ENCODE measurements at places on chromosomes 7 and 10. TPM values are rescaled to one million over a fixed set of nuclear protein-coding genes. Genes with fewer than 3 reads are reported as not detected.

DNA sequence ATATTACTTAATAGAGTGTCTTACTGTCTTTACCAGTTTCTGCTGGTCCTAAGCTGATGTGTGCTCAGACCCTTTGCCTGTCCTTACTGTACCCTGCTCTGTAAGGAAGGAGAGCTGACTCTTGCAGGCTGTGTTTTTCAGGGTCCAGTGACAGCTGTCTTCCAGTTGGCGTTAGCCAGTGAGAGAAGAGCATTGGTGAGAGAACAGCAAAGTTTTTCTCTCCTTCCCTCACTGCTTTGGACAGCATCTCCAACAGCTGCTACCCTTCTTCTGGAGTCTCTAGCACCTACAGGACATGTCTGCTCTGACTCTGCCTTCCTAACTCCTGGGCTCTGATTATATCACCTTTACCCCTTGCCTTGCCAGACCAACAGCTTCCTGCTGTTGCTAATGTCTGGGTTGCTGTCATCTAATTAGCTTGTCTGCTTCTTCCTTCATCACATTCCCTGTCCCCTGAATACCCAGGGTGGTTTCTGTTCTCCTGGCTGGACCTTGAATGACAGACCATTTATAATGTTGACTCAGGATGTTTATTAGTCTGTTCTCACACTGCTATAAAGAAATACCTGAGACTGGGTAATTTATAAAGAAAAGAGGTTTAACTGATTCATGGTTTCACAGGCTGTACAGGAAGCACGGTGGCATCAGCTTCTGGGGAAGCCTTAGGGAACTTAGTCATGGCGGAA lies 23.5 kb upstream of the PANK1 start:
- no peak for DNase-seq

- DNase-seq: no peak
Measured at GRCh38 chr7:26419198-26419597, 127.5 kb downstream of the SNX10 start.

DNA sequence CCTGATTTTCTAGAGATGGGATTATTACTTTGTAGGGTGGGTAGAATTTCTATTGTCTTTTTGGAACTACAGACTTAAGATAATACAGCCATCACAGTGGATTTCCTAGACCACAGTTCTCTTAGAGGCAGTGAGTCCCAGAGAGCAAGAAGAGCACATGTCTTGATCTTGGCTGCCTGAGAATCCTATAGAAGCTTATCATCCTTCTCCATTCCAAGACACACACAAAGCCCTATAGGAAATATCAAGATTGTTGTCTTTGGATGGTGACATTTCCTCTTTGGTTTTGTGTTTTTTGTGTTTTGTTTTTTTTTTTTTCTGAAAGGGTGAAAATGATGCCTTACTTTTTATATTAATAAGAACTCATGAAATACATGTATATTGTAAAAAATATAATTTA lies 143.1 kb downstream of the AHR start:
- no peak for DNase-seq

GRCh38 chr10:79413196-79413595 lies 32.2 kb downstream of the ZCCHC24 start:
- DNase-seq: no peak

DNA sequence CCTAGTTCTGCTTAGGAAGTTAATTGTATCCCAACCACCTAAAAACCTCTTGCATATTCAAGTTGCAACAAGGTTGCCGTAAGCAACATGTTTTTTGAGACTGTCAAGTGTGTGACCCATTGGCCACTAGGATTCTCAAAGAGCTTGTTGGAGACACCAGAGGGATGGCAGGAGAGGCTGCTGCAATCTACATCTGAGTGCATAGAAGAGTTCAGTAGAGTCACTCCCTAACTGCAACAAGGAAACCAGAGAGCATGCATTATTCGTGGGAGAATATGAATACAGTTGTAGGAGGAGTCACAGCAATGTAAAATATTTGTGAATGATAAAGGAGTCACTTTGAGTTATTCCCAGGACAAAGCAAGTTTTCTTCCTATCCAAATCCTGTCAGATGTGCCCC lies 538.6 kb downstream of the TNS3 start:
- peak; percentile 12 for DNase-seq

DNA sequence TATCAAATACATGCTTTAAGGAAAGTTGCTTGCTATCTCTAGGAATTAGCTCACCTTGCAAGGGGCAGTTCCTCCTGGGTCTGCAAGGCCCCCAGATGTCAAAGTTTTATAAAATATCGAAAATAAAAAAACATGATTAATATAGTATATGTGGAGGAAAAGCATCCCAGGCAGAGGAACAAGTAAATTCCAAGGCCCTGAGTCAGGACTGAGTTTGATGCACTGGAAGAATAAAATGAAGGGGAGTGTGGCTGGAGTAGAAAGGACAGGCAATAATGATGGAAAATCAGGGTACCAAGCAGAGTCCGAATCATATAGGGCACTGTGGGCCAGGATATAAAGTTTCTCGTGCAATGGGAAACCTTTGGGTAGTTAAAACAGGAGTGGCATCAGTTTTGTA lies 112.4 kb upstream of the EEPD1 start:
- DNase-seq: no peak

DNA sequence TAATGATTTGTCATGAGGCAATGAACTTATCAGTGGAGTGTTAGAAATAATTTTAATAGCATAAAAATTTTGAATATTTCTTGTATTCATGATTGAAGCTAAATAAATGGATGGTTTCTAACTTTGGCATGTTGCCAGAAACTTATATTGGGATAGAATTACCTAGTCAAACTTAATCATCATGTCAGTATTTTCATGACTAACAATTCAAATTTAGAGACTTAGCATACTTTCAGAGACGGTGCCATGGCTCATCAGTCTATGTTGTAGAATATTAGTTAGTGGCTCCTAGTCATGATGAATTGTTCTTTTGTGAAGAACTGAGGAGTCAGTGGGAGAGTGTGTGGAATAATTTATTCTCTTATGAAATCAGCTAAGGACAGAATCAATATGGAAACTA lies 599.6 kb upstream of the POT1 start:
- DNase-seq: no peak

GRCh38 chr10:71611131-71611530 lies 108.4 kb downstream of the C10orf105 start:
- DNase-seq: no peak

GRCh38 chr7:112452102-112452888 lies 2.0 kb downstream of the IFRD1 start:
- DNase-seq: peak; percentile 50

GRCh38 chr10:76874896-76875295 lies 762.7 kb downstream of the KCNMA1 start:
- no peak for DNase-seq

- no peak for DNase-seq
Measured at GRCh38 chr7:7757576-7757975, 39.2 kb upstream of the RPA3 start.

DNA sequence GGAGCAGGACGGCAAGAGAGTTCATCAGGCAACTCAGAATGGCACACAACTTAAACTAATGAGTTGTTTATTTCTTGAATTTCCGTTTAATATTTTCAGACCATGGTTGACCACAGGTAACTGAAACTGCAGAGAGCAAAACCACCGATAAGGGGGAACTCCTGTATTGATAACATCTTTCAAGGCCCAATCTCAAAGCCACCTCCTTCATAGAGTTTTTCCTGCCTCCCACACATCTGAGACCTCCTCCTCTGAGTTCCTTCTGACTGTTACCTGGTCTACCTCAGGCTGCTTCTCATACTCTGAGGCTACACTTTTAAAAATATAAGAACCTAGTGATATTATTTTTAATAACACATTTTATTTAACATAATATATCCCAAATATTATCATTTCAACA lies 341.5 kb upstream of the NPVF start:
- DNase-seq: no peak

GRCh38 chr7:44131173-44132029 lies 8.1 kb upstream of the POLD2 start:
- peak; percentile 50 for DNase-seq

Gene TMEM184A
- total RNA-seq: 0.66 TPM

Gene ADIRF
- total RNA-seq: not detected

Gene STEAP1B
- 13.9 TPM for total RNA-seq

Measured in GM23338 (cell line).